Endodermal cell (in vitro differentiated cells): ENCODE measurements at places on chromosomes 1 and 21. TPM values are rescaled to one million over a fixed set of nuclear protein-coding genes. Genes with fewer than 3 reads are reported as not detected.

Gene DEPDC1
- total RNA-seq, result 25.1 and 26.8 TPM in 2 replicates

Gene GRIK3
- 27.6 to 33.2 TPM (median 32.4 TPM) in 3 replicates for total RNA-seq

Gene LCE1E
- not detected in 2 replicates for total RNA-seq

Gene LRRC71
- not detected in 2 replicates for total RNA-seq

Gene ETNK2
- total RNA-seq, result 15.8 and 16.7 TPM in 2 replicates

Gene C1orf53
- total RNA-seq, result 2.8 and 3.5 TPM in 2 replicates

Gene SUSD4
- total RNA-seq, result 0.88 and 0.92 TPM in 2 replicates

Gene LCE1C
- total RNA-seq, result not detected in 3 replicates

Gene PCBP3
- 7.2 and 10.6 TPM in 2 replicates for total RNA-seq

DNA sequence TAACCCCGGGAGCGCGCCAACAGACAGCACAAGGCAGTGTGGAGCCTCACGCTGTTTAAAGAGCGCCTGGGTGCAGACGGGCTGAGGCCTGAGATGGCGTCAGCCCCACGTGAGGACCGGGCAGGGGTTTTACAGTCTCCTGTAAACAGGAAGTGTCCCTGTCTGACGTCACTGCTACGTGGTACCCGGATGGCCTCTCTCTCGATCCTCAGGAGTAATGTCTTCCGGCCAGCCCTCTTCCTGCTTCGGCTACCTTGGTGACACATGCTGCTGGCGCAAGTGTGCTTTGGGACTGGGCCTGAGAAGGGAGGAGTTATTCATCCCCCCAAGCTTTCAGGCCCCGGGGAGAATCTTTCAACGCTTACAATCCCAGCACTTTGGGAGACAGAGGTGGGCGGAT lies 41.2 kb downstream of the CNST start:
- no peaks in the 10 kb centered on the region for H3K27me3 ChIP-seq
- H3K4me1 ChIP-seq, result no peaks in the 10 kb centered on the region
- no peak overlapping the region for H3K4me3 ChIP-seq

GRCh38 chr1:34476371-34476770 lies 278.5 kb upstream of the GJB5 start:
- no peak overlapping the region for H3K27ac ChIP-seq
- no peaks in the 10 kb centered on the region for H3K36me3 ChIP-seq
- no peak overlapping the region for H3K4me3 ChIP-seq
- H3K4me1 ChIP-seq, result no peaks in the 10 kb centered on the region
- no peaks in the 10 kb centered on the region for H3K27me3 ChIP-seq

DNA sequence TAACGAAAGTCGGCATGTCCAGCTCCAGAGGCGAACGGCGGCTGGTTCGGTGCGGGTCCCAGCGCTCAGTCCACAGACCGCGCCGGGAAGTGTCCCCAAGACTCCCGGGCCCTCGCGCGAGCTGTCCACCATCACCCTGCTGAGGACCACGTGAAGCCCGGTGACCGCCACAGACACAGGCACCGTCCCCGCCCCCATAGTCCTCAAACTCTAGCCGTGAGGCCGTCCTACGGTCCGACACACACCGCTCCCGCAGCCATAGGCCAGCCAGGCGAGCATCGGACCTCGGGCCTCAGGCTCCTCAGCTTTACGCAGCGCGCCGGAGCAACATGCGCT lies 535 bp downstream of the SETD4 start:
- H3K27ac ChIP-seq, result peak overlapping the region; percentile 91
- DNase-seq, result no peak
- H3K27me3 ChIP-seq, result no peaks in the 10 kb centered on the region
- H3K36me3 ChIP-seq, result peaks cover 40% of the 10 kb centered on the region
- no peaks in the 10 kb centered on the region for H3K4me1 ChIP-seq

DNA sequence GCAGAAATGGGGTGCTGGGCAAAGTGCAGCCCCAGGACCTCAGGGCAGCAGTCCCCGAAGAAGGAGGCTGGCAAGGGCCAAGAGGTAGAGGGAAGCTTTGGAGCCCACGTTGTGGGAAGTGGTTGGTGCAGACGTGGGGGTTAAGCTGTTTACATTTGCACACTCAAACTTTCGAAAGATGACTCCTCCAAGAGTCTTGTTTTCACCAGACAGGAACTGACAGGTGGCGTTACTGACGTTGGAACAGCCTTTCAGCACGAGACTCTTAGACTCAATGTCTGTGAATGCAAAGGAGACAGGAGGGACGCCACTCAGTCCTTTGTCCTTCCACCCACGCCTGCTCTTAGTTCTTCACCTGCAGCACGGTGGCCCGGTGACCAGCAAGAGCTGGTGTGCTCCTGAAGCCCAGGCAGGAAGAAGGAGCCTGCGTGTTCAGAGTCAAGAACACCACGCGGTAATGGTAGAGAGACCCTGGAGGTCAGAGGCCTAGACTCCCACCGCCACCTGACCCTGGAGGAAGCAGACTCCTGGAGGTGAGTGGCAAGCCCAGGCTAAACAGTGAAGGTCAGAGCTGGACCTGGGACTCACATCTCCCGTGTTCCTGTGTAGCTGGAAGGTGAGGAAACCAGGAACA lies 15.9 kb downstream of the LYPD8 start:
- H3K36me3 ChIP-seq, result no peaks in the 10 kb centered on the region
- no peak overlapping the region for H3K4me3 ChIP-seq

- no peaks in the 10 kb centered on the region for H3K4me1 ChIP-seq
- no peaks in the 10 kb centered on the region for H3K27me3 ChIP-seq
- no peak overlapping the region for H3K27ac ChIP-seq
- no peak for DNase-seq
- H3K36me3 ChIP-seq, result no peaks in the 10 kb centered on the region
Observed at GRCh38 chr1:156911577-156912298, 8.7 kb upstream of the LRRC71 start.

GRCh38 chr1:167095368-167095767 lies 1.5 kb downstream of the STYXL2 start:
- H3K27me3 ChIP-seq, result no peaks in the 10 kb centered on the region
- H3K36me3 ChIP-seq, result no peaks in the 10 kb centered on the region
- H3K4me3 ChIP-seq, result no peak overlapping the region
- no peak overlapping the region for H3K27ac ChIP-seq

- H3K4me1 ChIP-seq, result peaks cover 16% of the 10 kb centered on the region
- H3K27ac ChIP-seq, result peak overlapping the region; percentile 59
- peaks cover 56% of the 10 kb centered on the region for H3K36me3 ChIP-seq
- DNase-seq, result peak; percentile 76
- H3K4me3 ChIP-seq, result peak overlapping the region; percentile 26
Observed at GRCh38 chr21:25960402-25960801, 210.2 kb downstream of the APP start.

- peaks cover 12% of the 10 kb centered on the region for H3K4me1 ChIP-seq
- no peak overlapping the region for H3K27ac ChIP-seq
- no peaks in the 10 kb centered on the region for H3K27me3 ChIP-seq
- no peak overlapping the region for H3K4me3 ChIP-seq
- no peak for DNase-seq
- H3K36me3 ChIP-seq, result no peaks in the 10 kb centered on the region
Observed at GRCh38 chr1:246106342-246106763, 400.7 kb downstream of the SMYD3 start.

DNA sequence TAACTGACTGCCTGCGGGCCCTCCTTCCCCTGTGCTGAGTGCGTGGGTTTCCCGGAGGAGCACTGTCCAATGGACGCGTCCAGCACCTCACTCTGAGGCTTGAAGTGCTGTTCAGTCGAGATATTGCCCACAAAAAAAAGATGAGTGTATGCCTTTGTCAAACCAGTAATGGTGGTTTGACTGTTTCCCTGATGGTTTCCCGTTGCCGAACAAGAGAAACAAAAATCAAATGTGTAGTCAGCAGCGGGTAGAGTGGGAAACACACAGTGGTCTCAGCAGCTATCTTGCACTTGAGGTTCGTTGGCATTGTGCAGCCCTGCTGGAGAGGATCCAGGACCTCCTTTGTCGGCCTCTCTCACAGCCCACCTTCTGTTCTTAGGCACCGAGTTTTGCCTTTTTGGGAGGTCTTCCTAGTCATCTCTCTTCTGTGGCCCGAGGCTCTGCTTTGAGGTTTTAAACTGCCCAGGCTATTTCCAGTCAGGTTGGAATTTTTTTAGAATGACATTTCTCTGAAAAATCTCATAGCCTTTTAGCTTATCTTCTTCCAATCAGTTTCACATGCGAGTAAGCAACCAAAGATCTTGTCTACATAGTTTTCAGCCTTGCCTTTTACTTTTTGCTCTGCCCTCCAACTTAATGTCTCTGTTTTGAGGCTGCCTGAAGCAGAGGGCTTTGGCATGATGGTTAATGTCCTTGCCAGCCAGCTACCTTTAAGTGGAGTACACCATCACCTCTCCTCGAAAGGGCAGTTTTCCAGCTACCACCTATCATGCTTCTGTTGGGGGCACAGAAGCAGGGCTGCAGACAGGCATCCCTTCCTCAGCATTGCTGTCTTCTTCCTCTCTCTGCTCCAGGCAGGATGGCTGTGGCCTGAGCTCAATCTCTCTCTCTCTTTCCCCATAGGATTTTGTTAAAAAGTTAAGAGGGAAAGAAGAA lies 132.3 kb downstream of the URB2 start:
- DNase-seq, result no peak
- H3K4me1 ChIP-seq, result no peaks in the 10 kb centered on the region
- H3K36me3 ChIP-seq, result no peaks in the 10 kb centered on the region
- H3K4me3 ChIP-seq, result no peak overlapping the region

DNA sequence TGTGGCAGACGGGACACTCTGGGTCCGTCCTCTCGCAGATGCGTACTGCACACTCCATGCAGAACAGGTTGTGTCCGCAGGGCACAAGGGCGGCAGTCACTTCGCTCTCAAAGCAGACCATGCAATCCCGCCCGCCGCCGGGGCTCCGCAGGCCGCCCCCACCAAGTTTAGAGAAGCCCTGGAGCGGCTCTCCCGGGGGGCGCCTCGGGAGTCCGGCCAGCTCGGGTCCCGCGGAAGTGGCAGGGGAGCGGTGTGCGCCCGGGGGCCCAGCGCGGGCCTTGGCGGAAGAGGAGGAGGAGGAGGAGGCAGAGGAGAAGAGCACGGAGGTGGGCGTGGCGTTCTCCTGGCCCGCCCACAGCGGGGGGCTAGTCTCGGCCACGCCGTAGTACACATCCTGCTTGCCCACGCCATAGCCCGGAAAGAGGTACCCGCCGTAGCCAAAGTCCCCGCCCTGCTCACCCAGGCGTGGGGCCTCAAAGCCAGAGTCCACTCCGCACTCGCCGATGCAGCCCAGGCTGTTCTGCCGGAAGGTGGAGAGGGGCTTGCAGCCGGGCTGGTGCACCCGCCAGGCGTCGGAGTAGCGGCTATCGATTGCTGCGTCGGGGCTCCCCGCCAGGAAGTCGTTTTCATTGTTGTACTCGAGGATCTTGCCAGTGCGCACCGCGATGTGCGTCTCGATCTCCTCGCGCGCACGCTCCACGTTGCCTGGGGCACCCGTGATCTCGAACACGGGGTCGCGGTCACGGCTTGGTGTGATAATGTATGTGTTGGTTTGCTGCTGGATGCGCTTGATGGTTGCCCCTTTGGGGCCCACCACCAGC lies 5.4 kb downstream of the MEX3A start:
- peaks cover 66% of the 10 kb centered on the region for H3K36me3 ChIP-seq
- peak overlapping the region; percentile 38 for H3K4me3 ChIP-seq
- no peaks in the 10 kb centered on the region for H3K27me3 ChIP-seq
- peaks cover 26% of the 10 kb centered on the region for H3K4me1 ChIP-seq

GRCh38 chr1:33347650-33347992 lies 26.7 kb upstream of the A3GALT2 start:
- H3K4me3 ChIP-seq, result peak overlapping the region; percentile 95
- peaks cover 19% of the 10 kb centered on the region for H3K27me3 ChIP-seq
- no peak for DNase-seq
- peaks cover 24% of the 10 kb centered on the region for H3K4me1 ChIP-seq

DNA sequence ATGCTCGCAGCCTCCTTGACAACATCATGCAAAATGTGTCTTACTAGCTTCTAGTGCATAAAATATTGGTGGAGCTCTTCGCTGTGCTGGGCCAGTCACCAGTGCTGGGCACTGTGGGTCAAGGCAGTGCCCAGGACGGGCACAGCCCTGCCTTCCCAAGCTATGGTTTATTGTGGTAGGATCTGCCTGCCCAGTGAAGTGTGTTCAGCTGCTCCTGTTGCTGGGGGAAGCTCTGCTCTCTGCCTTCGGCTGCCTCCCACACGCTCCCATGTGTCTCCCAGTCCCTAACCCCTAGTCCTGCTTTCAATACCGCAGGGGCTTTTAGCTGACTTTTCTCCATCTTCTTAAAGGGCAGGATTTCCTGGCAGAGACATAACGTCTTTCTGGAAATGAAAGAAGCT lies 15.7 kb downstream of the EPHX1 start:
- H3K36me3 ChIP-seq, result peaks cover 47% of the 10 kb centered on the region
- H3K27ac ChIP-seq, result no peak overlapping the region
- no peak for DNase-seq
- H3K4me3 ChIP-seq, result no peak overlapping the region
- H3K27me3 ChIP-seq, result no peaks in the 10 kb centered on the region
- peaks cover 15% of the 10 kb centered on the region for H3K4me1 ChIP-seq

DNA sequence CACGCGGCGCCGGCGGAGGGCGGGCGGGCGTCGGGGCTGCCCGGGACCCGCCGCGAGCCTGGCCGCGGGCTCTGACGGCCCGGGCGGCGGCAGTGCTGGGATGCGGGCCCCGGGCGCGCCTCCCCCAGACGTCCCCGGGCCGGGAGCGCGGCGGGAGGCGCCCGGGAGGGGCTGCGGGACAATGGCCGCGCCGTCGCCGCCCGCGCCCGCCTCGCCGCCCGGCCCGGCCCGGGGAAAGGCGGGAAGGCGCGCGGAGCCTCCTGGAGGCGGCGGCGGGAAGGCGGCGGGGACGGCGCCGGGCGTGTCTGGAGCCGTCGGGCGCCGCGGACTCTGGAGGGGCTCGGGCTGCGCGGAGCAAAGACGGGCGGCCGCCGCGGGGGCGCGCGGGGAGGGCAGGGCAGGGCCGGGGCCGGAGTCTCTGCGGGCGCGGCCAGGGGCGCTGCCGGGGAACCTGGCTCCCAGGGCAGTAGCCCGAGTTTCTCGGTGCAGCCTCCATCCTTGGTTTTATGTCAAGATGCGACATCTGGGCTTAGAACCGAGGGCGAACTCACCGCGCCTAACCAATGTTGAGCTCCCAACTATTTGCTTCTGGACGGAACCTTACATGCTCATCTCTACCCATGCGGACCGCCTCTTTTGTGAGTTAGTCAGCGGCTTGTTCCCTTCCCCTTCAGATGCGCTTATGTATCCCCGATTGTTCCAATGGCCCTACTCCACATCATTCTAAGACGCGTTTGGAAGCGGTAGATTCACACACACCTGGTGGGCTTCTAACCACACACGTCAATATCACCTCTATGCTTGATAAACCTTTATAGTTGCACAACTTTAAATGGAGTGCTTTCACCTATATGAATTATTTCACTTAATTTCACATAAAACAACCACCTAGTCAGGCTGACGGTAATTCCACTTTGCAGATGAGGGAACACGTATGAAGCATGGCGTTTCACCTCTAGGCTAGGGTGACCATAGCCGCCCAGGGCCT lies 651 bp downstream of the ZBTB8A start:
- H3K27me3 ChIP-seq, result no peaks in the 10 kb centered on the region
- H3K36me3 ChIP-seq, result peaks cover 7% of the 10 kb centered on the region
- peaks cover 6% of the 10 kb centered on the region for H3K4me1 ChIP-seq
- H3K27ac ChIP-seq, result no peak overlapping the region

- H3K27ac ChIP-seq, result no peak overlapping the region
- peak; percentile 40 for DNase-seq
- H3K27me3 ChIP-seq, result no peaks in the 10 kb centered on the region
- H3K4me3 ChIP-seq, result no peak overlapping the region
Observed at GRCh38 chr1:54112705-54113368, 40.0 kb downstream of the CDCP2 start.

GRCh38 chr1:239930686-239931262 lies 160.9 kb upstream of the FMN2 start:
- H3K4me1 ChIP-seq, result no peaks in the 10 kb centered on the region
- no peak overlapping the region for H3K27ac ChIP-seq
- no peaks in the 10 kb centered on the region for H3K27me3 ChIP-seq
- no peaks in the 10 kb centered on the region for H3K36me3 ChIP-seq
- DNase-seq, result no peak

- H3K4me1 ChIP-seq, result peaks cover 3% of the 10 kb centered on the region
- DNase-seq, result peak; percentile 85
- H3K36me3 ChIP-seq, result no peaks in the 10 kb centered on the region
- H3K27me3 ChIP-seq, result no peaks in the 10 kb centered on the region
Observed at GRCh38 chr1:226763905-226764264, 24.8 kb upstream of the ITPKB start.
